ENCODE measurements at places on chromosomes 7 and 10.

DNA sequence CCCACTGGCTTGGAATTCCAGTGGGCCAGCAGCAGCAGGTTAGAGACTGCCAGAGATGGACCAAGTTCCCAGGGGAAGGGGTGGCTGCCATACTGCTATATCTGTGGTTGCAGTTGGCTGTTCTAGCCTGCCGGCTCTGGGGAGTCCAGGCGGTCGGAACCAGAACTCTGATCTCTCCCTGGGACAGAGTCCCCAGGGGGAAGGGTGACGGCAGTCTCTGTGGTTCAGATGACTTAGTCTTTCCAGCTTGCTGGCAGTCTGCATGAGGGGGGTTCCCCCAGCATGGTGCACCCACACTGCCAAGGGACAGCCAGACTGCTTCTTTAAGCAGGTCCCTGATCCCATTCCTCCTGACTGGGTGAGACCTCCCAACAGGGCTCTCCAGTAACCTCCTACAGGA, 82.5 kb downstream of the C10orf90 start:
- DNase-seq, result no peak

GRCh38 chr10:81031774-81032173, 494.1 kb downstream of the SH2D4B start:
- DNase-seq, result no peak

DNA sequence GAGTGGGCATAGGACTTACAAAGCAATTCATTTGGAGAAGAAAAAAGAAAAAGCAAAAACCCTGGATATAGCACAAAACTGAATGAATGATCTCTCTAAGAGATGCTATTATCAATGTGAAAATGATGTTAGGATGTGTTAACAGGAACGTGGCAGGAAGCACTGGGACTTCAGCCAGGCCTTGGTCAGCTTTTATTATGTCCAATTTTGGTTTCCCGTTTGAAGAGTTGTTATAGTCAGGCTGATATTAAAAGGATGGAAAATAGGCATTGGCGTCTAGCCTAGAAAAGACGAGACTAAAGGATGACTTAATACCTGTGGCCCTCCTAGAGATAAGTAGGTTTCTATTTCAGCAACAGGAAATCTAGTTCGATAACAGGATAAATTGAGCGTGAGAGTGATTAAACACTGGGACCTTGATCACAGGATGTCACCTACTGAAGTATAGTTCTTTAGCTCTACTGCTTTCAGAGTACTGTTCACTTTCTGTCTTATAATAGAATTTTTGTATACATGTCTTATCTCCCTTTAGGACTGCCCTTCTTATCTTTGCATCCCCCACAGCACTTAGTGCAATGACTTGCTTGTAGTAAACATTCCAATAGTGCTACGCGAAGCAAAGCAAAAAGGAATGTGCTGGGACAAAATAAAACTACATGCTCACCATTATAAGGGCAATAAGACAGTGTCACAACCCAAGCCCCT, 99.8 kb upstream of the AGBL3 start:
- DNase-seq, result no peak

DNA sequence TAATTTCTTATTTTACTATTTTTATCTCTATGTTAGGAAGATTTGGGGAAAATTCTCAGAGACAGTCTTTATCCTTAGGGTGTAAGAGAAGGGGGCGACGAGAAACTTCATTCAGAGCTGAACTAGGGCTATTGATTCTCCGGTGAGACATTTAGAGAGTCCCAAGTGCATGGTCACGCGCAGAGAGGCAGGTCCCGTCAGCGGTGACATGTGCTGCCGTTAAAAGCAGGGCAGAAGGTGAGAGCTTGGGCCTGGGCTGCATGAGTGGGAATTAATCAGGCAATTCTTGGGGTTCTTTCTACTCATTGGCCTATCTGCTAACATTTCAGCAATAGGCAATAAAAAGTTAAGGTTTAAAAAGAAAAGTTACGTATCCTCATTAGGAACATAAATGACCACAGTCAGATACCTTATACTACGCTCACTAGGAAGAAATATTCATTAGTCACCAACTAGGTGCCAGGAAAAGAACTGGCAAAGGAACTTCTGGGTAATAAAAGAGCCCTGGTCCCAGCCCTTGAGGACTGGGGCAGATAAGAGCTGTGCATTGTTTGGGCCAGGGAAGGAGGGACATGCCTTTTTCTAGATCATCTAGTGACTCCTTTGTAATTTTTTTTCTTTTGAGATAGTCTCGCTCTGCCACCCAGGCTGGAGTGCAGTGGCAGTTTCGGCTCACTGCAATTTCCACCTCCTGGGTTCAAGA, 21.2 kb downstream of the PRKCQ start:
- no peak for DNase-seq

DNA sequence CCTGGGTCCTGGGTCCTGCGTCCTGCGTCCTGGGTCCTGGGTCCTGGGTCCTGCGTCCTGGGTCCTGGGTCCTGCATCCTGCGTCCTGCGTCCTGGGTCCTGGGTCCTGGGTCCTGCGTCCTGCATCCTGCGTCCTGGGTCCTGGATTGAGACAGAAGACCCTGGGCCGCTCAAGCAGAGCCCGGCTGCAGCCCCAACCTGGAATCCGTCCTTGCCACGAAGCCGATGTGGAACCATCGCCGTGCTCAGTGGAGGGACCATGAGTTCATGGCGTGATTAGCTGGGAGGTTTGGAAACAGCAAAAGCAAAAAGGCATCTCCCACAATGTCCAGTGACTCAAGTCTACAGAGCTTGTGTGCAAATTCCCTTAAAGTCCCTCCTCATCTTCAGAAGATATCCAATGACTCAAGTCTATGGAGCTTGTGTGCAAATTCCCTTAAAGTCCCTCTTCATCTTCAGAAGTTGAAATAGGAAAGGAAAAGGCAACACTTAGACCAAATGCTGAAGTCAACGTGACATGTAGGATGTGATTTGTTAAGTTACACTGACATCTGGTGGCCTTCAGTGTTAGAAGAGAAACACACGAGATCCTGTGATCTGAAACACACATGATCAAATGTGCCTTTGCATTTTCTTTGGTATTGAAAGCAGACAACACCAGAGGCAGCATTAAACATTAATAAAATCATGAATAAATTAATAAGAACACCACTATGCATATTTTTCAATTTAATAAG, 179.9 kb downstream of the PTPRN2 start:
- peak; percentile 74 for DNase-seq

- DNase-seq, result peak; percentile 33
Measured at GRCh38 chr7:5448378-5449037, 24.9 kb upstream of the TNRC18 start.

- DNase-seq, result no peak
Measured at GRCh38 chr7:84085998-84086397, 108.6 kb downstream of the SEMA3A start.

GRCh38 chr7:38731215-38731614, 100.0 kb upstream of the AMPH start:
- no peak for DNase-seq

DNA sequence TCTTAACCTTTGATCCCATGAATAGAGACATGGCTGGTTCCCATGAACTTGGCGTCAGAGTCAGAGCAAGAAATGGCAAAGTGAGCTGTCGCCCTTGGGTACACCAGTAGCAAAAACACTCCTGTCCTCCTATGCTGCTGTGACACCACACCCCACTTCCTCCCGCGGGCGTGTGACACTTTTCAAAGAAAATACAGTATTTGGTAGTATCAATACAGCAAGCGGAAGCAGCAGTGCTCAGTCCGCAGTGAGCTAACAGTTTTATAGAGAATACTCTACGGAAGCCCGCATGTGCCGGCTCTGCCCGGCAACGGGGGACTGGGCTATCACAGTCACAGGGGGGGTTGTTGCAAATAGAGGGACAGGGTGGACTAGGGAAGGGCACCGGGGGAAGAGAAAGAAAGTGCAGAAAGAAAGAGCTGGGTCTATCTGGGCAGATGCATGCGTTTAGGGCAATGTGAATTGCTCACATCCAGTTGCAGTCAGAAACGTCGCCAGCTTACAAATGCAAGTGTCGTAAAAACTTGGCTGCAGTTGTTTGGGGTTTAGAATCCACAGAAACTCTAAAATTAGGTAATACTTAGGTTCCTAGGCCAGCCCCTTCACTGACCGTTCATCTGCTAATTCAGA, 49.8 kb downstream of the PRKCQ start:
- DNase-seq, result no peak

- no peak for DNase-seq
Measured at GRCh38 chr10:113493195-113493594, 59.7 kb upstream of the HABP2 start.

DNA sequence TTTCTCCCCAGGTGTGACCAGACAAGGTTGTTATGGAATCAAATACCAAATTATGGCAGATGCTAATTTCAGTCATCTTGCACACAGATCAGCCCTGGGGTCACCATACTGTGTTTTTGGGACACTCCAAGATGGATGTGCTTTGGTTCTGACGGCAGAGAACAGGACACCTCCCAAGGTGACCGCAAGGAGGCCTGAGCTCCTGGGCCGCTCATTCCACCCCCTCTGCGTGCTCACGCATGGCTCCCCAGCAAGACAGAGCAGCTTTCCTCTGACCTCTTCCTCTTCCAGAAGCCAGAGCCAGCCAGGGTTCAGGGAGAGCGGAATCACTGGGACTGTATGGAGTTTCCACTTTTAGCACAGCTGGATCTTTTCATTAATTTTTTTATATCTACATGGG, 402.8 kb downstream of the DNAJB6 start:
- DNase-seq, result no peak

DNA sequence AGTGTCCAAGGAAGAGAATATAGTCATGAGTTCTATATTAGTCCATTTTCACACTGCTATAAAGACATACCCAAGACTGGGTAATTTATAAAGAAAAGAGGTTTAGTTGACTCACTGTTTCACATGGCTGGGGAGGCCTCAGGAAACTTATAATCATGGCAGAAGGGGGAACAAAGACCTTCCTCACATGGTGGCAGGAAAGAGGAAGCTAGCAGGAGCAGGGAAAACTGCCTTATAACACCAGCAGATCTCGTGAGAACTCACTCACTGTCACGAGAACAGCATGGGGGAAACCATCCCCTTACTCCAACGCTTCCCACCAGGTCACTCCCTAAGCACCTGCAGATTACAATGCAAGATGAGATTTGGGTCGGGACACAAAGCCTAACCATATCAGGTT, 139.0 kb upstream of the ZNF438 start:
- no peak for DNase-seq

GRCh38 chr7:110454713-110455112, 636.2 kb upstream of the LRRN3 start:
- no peak for DNase-seq

DNA sequence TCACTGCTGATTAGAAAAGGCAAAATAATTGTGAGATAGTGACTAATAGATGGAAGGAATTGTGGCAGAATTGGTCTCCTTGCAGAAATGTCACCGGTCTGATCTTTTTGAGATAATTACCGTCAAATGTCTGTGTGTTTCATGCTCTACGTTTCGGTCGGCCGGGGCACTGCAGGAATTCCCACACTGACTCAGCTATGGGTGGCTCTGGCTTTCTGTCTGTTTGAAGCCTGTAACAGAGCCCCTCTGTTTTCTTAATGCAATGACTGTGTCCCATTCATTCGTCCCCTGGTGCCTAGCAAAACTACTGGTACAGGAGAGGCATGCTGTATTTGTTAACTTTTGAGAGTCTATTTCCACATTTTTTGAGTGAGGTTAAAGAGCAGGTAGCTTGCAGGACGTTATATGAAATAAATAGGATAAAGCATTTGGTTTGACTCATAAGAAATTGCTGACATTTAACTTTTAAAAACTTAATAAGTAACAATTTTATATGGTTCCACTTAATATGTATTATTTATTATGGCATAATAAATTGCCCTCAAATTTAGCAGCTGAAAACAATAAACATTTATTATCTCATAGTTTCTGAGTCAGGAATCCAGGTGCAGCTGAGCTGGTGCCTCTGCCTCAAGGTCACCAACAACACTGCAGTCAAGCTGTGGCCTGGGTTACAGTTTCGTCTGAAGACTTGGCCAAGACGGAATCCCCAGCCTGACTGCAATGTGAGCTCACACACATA, 53.3 kb upstream of the CTBP2 start:
- DNase-seq, result no peak

DNA sequence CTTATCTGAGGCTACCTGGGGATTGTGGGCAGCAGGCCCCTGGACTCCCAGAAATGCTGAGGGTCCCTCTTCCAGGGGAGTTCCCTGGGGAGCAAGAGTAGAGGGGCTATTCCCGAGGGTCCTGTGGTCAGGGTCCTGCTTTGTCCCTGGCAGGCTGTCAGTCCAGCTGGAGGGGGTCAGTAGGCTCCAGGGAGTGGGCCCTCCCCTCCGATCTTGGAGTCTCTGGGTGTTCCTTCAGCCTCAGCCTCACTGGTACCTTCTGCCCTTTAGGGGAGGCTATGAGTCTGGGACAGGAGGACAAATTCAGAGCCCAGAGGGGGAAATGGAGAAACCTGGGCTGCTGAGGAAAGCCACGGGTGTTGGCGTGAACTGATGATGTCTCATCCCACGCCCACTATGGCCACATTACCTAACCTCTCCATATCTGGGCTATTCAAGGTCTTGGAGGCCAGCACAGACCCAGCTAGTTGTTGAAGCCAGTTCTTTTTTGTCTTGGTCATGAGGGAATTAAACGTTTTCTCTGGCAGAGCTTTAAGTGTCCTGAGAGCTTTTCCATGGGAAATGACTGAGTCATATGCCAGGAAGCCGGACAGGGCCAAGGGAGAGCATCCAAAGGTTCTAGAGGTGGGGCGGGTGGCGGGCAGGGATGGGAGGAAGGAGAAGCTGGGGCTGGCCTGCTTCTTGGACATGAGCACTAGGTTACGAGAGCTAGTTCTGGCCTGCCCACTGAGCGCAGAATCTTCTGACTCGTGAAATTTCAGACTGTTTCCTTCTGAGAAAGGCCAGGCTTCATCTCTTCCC, 6.2 kb downstream of the CALHM2 start:
- no peak for DNase-seq

DNA sequence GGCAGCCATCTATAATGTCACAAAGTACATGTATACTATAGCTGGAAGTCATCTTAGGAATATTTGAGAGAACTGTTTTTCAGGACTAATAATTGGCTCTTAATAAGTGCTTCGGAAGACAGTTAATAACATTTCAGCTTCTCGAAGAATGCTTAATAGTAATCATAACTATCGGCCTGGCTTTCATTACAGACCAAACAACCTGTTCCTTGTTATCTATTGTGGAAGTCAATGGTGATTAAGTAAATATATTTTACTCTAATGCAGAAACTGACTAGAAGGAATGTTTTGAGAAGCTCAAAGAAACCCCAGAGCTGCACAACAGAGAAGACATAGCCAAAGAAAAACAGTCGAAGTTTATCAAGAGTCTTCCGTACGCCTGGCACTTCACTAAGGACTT, 106.8 kb upstream of the FAM133B start:
- no peak for DNase-seq
